ENCODE measurements at places on chromosomes 6 and 20.

- DNase-seq, result peak; percentile 63
- H3K27ac ChIP-seq, result peak overlapping the region; percentile 22
- peaks cover 5% of the 10 kb centered on the region for H3K27me3 ChIP-seq
- no peak overlapping the region for H3K4me3 ChIP-seq
Measured at GRCh38 chr20:37534401-37535157, 6.9 kb upstream of the BLCAP start.

DNA sequence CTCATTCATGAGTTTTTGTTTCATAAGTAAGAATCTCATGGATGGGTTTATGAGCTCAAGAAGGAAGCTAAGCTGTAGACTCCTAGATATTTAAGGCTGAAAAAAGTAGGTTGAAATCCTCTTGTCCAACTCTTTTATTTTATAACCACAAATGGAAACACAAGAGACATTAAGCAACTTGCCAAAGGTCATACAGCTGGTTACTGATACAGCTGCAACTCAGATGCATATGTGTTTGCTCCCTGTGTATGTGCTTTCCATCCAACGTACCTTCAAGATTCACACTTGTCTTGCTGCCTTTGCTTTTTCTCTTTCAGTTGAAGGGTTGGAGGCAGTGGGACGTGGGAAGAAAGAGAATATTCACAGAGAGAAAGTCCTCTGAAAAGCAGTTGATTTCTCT is 153.5 kb upstream of the STMND1 start:
- H3K27ac ChIP-seq, result no peak overlapping the region
- no peaks in the 10 kb centered on the region for H3K36me3 ChIP-seq
- H3K4me3 ChIP-seq, result no peak overlapping the region
- no peak for DNase-seq
- H3K27me3 ChIP-seq, result peaks cover 7% of the 10 kb centered on the region
- no peaks in the 10 kb centered on the region for H3K4me1 ChIP-seq

GRCh38 chr20:47093320-47093966 is 198.8 kb downstream of the EYA2 start:
- H3K4me3 ChIP-seq, result no peak overlapping the region
- DNase-seq, result no peak
- H3K27ac ChIP-seq, result no peak overlapping the region
- no peaks in the 10 kb centered on the region for H3K27me3 ChIP-seq
- H3K4me1 ChIP-seq, result no peaks in the 10 kb centered on the region

GRCh38 chr20:52817511-52817910 is 154.6 kb upstream of the TSHZ2 start:
- no peaks in the 10 kb centered on the region for H3K4me1 ChIP-seq
- no peaks in the 10 kb centered on the region for H3K36me3 ChIP-seq
- no peak overlapping the region for H3K4me3 ChIP-seq
- H3K27ac ChIP-seq, result no peak overlapping the region
- no peak for DNase-seq

DNA sequence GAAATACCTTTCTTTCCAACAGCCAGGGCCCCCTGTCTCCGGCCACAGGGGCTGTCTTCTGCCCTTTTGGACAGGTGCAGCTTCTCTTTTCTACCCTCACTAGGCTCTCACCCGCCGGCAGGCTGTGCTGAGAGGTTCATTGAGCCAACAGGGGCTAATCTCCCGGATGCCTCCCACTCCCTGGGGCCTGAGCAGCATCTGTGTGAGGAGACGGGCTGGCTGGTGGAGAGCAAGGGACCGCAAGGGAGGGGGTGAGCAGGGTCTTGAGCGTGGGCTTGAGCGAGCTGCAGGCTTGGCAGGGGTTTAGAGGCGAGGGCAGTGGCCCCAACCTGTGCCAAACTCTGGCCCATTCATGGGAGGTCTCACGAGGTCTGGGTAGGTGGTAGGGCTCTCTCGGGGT is 56.5 kb upstream of the CST7 start:
- no peak overlapping the region for H3K4me3 ChIP-seq
- H3K27me3 ChIP-seq, result peaks cover 5% of the 10 kb centered on the region
- no peaks in the 10 kb centered on the region for H3K4me1 ChIP-seq
- H3K36me3 ChIP-seq, result no peaks in the 10 kb centered on the region

GRCh38 chr6:75604294-75604693 is 2.6 kb downstream of the SENP6 start:
- peaks cover 46% of the 10 kb centered on the region for H3K4me1 ChIP-seq
- H3K36me3 ChIP-seq, result peaks cover 4% of the 10 kb centered on the region
- H3K27ac ChIP-seq, result peak overlapping the region; percentile 97
- DNase-seq, result no peak

GRCh38 chr6:135025775-135026174 is 28.8 kb downstream of the HBS1L start:
- no peak for DNase-seq
- H3K4me3 ChIP-seq, result no peak overlapping the region
- H3K4me1 ChIP-seq, result peaks cover 9% of the 10 kb centered on the region
- peaks cover 20% of the 10 kb centered on the region for H3K36me3 ChIP-seq
- H3K27me3 ChIP-seq, result no peaks in the 10 kb centered on the region
- no peak overlapping the region for H3K27ac ChIP-seq

DNA sequence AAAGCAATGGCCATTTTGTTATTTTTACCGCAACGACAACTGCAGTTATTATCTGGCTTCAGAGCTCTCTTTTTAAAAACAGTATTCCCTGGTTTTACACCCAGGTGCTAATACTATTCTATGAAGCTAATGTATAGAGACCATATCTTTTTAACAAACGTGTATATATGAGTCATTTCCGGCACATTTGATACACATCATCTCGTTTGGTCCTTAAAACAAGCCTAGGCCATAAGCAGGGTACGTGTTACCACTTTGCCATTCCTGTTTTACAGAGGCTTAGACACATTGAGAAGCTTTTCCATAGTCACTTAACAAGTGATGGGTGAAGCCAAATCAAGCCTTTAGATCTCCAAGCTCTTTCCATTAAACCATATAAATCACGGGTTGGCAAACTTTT is 5.5 kb downstream of the TRAF3IP2 start:
- H3K27me3 ChIP-seq, result no peaks in the 10 kb centered on the region
- no peak for DNase-seq
- no peak overlapping the region for H3K27ac ChIP-seq
- peaks cover 27% of the 10 kb centered on the region for H3K4me1 ChIP-seq
- no peak overlapping the region for H3K4me3 ChIP-seq

- no peaks in the 10 kb centered on the region for H3K36me3 ChIP-seq
- no peak for DNase-seq
- no peak overlapping the region for H3K4me3 ChIP-seq
- H3K4me1 ChIP-seq, result peaks cover 34% of the 10 kb centered on the region
Measured at GRCh38 chr20:49185071-49185761, 2.9 kb downstream of the STAU1 start.

DNA sequence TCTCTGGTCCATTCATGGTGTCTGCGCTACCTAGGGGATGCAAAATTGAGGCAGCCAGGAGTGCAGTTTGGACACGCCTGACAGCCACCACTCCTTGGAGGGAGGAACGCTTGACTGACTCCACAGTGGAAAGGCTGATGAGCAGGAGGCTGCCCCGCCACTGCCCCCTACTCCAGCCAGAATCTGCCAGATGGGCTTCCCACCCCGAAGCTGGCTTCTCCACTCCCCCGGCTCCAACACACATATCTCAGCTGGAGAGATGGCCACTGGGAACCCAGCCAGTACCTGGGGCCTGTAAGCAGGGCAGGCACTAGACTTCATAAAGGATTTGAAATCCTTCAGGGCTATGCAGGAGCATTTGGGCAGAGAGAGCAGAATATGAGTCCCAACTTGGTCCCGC is 51.4 kb upstream of the BLCAP start:
- peaks cover 11% of the 10 kb centered on the region for H3K27me3 ChIP-seq
- H3K36me3 ChIP-seq, result no peaks in the 10 kb centered on the region
- H3K4me1 ChIP-seq, result peaks cover 21% of the 10 kb centered on the region
- no peak for DNase-seq

- peaks cover 4% of the 10 kb centered on the region for H3K36me3 ChIP-seq
- H3K27ac ChIP-seq, result no peak overlapping the region
- peaks cover 4% of the 10 kb centered on the region for H3K27me3 ChIP-seq
Measured at GRCh38 chr20:17935761-17936160, 32.8 kb downstream of the SNX5 start.

- H3K36me3 ChIP-seq, result peaks cover 35% of the 10 kb centered on the region
- H3K27me3 ChIP-seq, result no peaks in the 10 kb centered on the region
- peaks cover 42% of the 10 kb centered on the region for H3K4me1 ChIP-seq
- H3K4me3 ChIP-seq, result no peak overlapping the region
- peak overlapping the region; percentile 30 for H3K27ac ChIP-seq
Measured at GRCh38 chr6:142879527-142879926, 65.4 kb downstream of the HIVEP2 start.

DNA sequence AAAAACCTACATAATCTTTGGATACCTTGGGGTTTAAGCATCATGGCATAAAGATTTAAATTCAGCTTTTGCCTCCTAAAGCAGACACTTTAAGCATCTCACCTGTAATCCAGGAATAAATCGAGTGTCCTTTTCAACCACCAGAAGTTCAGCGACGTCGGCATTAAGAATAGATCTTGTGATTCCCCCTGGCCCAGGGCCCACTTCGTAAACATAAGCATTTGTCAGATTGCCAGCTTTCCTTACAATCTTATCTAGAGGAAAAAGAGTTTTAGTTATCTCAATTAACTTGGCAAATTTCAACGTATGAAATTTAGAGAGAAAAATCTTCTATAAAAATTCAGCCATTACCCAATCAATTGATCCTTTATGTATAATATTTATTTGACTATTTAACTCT is 3.2 kb downstream of the TFB1M start:
- H3K27me3 ChIP-seq, result no peaks in the 10 kb centered on the region
- no peak overlapping the region for H3K4me3 ChIP-seq
- H3K36me3 ChIP-seq, result peaks cover 24% of the 10 kb centered on the region
- peaks cover 14% of the 10 kb centered on the region for H3K4me1 ChIP-seq

- H3K36me3 ChIP-seq, result no peaks in the 10 kb centered on the region
- no peak for DNase-seq
- peak overlapping the region; percentile 2 for H3K27ac ChIP-seq
Measured at GRCh38 chr6:47335466-47335865, 25.8 kb upstream of the TNFRSF21 start.

GRCh38 chr6:142827369-142827768 is 117.6 kb downstream of the HIVEP2 start:
- H3K36me3 ChIP-seq, result peaks cover 19% of the 10 kb centered on the region
- H3K4me3 ChIP-seq, result no peak overlapping the region
- peak overlapping the region; percentile 18 for H3K27ac ChIP-seq
- no peaks in the 10 kb centered on the region for H3K27me3 ChIP-seq

- peaks cover 13% of the 10 kb centered on the region for H3K27me3 ChIP-seq
- H3K36me3 ChIP-seq, result no peaks in the 10 kb centered on the region
- DNase-seq, result no peak
- no peaks in the 10 kb centered on the region for H3K4me1 ChIP-seq
Measured at GRCh38 chr20:62533591-62534495, 58.0 kb upstream of the GATA5 start.

DNA sequence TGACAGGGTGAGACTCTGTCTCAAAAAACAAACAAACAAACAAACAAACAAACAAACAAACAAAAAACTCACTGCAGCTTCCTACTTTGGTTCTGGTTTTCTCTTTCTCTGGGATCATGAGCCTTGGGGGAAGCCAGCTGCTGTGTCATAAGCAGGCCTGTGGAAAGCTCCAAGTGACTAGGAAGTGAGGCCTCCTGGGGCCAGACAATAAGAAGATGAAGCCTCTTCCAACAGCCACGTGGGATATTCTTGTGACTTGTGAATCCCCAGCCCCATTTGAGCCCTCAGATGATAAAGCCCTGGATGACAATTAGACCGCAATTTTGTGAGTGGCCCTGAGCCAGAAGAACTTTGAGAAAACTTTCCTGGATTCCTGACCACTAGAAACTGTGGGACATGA is 11.4 kb downstream of the HLA-A start:
- H3K36me3 ChIP-seq, result peaks cover 13% of the 10 kb centered on the region
- H3K27me3 ChIP-seq, result no peaks in the 10 kb centered on the region
- DNase-seq, result no peak

- H3K27ac ChIP-seq, result peak overlapping the region; percentile 45
- H3K4me3 ChIP-seq, result peak overlapping the region; percentile 55
- H3K4me1 ChIP-seq, result peaks cover 5% of the 10 kb centered on the region
- H3K36me3 ChIP-seq, result no peaks in the 10 kb centered on the region
Measured at GRCh38 chr6:130183271-130184222, 39.2 kb downstream of the SAMD3 start.

GRCh38 chr20:57267158-57267821 is 849 bp upstream of the BMP7 start:
- peaks cover 7% of the 10 kb centered on the region for H3K4me1 ChIP-seq
- H3K36me3 ChIP-seq, result peaks cover 1% of the 10 kb centered on the region
- no peak overlapping the region for H3K4me3 ChIP-seq
- DNase-seq, result no peak

DNA sequence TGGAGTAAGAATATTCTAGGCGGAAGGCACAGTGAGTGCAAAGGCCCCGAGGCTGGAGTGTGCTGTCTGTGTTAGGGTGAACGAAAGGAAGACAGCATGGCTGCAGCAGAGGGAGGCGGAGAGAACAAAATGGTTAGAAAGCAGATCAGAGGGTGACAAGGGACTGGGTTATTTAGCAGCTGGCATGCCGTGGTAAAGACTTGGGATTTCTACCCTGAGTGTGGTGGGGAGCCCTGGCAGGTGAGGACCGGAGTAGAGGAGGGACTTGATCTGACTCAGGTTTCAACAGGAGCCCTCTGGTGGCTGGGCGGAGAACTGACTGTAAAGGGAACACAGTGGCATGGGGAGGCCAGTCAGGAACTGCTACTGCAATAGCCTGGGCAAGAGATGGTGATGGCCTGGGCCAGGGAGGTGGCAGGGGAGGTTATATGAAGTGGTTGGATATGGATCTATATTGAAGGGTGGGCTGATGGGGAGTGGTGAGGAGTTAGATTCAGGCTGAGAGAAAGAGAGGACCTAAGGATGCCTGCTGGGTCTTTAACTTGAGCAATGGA is 38.0 kb downstream of the PIM1 start:
- no peaks in the 10 kb centered on the region for H3K36me3 ChIP-seq
- no peak overlapping the region for H3K27ac ChIP-seq
- peaks cover 3% of the 10 kb centered on the region for H3K27me3 ChIP-seq
- peaks cover 19% of the 10 kb centered on the region for H3K4me1 ChIP-seq

DNA sequence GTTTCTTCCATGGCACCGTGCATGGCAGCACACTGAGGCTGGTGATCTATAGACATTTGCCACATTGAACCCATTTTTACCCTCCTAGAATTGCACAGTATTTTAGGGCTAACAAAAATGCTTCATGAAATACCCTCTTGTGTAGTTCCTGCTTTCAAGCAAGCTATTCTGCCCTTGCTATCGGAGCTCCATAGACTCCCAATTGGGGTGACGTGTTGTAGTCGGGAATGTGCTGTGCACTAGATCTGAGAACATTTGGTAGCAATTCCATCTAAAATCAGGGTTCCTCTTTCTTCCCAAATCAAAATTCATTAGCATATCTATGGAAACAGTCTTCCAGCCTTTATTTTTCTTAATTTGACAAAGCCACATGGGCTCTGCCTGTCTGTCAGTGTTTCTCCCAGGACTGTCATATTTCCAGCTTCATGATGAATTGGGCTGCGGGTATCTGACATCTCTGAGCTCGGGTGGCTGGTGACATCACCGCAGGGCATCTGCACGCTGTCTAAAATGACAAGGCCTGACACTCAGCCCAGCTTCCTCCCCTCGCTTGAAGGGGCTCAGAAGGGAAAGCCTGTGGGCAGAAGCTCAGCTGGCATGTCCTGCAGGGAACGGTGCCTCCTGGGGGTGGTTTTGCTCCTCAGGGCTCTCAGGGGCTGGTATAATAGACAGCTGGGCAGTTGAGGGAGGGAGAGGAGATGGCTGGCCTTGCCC is 406.4 kb downstream of the QKI start:
- H3K4me1 ChIP-seq, result peaks cover 4% of the 10 kb centered on the region
- H3K4me3 ChIP-seq, result no peak overlapping the region
- H3K27ac ChIP-seq, result no peak overlapping the region
- no peak for DNase-seq
